Activated CD4-positive, alpha-beta T cell treated with anti-CD3 and anti-CD28 coated beads, Interleukin-2, amount 50 U/mL, for 48 hours (primary cell): ENCODE measurements at places on chromosomes 2 and 18.
A peak's percentile ranks its signal among the peaks of the same experiment; 100 is the strongest.

GRCh38 chr2:223880796-223881195 lies 43.4 kb upstream of the AP1S3 start:
- DNase-seq, result no peak

DNA sequence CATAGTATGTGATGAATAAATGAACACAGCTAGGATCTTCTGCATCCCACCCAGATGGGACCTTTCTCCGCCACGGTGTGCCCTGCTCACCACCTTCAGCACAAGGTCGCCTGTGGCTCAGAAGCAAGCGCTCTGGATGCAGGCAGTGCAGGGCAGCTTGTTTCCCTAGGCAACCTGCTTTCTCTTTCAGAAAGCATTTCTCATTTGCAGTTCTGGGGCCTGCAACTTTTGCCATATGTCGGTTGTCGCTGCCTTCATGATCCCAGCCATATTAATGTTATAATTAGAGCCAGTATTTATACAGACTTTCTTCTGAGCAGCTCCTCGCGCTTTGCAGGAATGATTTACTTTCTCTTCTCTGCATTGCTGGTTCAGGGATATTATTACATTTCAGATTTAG lies 692.8 kb downstream of the RNF144A start:
- no peak for DNase-seq

DNA sequence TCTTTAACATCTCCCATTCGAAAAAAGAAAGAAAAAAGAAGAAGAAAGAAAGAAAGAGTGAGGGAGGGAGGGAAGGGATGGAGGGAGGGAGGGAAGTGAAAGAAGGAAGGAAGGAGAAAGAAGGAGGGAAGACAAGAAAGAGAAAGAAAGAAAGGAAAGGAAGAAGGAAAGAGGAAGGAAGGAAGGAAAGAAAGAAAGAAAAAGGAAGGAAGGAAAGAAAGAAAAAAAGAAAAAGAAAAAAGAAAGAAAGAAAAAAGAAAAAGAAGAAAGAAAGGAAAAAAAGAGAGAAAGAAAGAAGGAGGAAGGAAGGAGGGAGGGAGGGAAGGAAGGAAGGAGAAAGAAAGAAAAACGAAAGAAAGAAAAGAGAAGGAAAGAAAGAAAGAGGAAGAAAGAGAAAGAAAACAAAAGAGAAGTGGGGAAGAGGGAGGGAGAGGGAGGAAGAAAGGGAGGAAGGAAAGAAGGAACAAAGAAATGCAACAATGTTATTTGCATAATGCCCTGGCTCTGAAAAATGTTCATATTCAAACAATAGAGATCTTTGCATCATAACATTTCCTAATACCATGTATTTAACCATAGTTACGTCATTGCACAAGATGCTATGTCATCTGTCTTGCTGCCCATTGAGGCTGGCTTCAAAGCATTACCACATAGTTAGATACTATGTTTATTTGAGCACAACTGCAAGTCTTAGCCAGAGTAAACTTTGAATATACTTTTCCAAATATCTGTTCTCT lies 550.6 kb downstream of the DSC3 start:
- no peak for DNase-seq

GRCh38 chr2:219969508-219969907 lies 342.1 kb downstream of the SLC4A3 start:
- no peak for DNase-seq

DNA sequence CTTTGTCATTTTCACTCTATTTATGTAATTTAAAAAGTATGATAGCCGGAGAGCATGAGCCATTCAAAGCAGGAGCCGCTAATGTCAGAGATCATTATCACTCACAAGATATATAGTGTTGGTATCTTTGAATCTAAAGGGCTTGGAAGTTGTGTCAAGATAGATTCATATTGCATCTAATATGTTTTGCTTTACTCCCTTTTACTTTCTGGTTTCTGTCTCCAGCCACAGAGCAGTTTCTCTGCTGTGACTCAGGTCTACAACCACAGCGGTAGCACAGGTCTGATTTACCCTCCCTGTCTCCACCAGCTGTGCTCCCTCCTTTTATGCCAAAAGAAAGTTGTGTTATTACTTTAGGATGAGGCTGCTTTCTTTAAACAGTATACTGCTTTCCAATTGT lies 424.0 kb downstream of the ARHGAP15 start:
- peak; percentile 18 for DNase-seq

DNA sequence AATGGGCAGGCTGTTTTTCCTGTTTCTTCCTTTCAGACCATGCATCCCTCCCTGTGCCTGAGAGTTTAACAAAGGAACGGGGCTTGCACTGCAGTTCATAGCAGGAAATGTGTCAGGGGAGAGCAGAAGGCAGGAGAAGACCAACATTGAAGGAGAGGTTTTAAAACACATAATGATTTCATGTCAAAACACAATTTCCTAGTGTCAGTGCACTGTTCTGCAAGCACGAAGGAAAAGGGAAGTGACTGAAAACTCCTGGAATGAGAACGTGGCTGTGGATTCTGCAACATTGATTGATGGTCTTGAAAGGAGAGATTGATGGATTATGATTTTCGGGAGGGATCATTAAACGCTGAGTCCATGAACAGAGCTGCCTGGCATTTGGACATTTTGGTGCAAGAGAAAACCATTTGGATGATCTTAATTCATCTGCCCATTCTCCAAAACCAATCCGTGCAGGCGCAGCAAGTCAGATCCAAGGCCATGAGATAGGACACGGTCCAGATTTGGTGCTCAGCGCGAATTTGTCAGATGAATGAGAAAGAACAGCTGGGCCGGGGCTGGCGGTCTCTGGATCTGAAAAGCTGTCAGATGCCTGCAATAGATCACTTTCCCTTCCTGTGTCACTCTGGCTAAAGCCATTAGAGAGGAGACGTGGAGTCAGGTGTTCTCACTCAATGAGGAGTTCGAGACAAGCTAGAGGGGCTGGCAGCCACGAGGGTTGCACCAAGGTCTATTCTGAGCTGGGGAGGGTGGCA lies 38.4 kb downstream of the C1QL2 start:
- no peak for DNase-seq

GRCh38 chr2:196290569-196290968 lies 119.2 kb upstream of the STK17B start:
- DNase-seq, result no peak

- no peak for DNase-seq
Observed at GRCh38 chr2:229475778-229476177, 204.7 kb upstream of the PID1 start.
